Stimulated activated CD8-positive, alpha-beta memory T cell treated with anti-CD3 and anti-CD28 coated beads, Interleukin-12 subunit alpha, Interleukin-12 subunit beta, amount 100 ng/mL, for 1 hour (primary cell): ENCODE measurements at places on chromosomes 13 and 19.
A peak's percentile ranks its signal among the peaks of the same experiment; 100 is the strongest.

GRCh38 chr19:17123041-17123440 is 47.5 kb downstream of the MYO9B start:
- no peak for DNase-seq

DNA sequence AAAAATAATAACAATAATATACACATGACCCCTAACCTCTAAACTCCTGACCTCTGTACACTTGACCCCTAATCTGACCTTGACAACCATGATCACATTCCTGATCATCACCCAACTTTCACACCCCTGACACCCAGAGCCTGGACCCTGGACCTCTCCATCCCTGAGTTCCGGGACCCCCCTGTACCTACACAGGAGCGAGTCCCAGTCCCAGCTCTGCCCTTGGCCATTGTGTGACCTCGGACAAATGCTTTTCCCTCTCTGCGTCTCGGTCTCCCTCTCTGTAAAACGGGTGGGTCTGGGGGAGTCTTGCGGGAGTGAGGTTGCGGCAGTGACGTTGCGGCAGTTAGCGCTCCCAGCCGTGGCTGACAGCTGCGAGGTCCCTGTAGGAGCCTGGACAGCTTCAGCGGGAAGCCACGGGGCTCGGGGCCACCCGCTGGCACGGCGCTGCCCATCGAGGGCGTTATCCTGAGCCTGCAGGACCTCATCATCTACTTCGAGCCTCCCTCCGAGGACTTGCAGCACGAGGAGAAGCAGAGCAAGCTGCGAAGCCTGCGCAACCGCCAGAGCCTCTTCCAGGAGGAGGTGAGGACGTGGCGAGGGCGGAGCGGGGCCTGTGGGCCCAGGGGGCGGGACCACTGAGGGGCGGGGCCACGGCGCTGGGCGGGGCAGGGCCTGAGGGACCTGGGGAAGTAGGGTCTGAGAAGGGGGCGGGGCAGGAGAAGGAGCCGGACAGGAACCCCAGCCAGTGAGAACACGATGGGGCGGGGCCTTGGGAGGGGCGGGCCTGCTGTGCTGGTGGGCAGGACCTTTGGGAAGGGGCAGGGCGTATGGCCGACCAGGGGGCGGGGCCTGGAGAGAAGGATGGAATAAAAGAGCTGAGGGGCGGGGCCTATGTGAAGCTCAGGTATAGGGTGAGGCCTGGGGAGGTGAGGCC is 19.2 kb downstream of the RYR1 start:
- DNase-seq, result no peak

- no peak for DNase-seq
Measured at GRCh38 chr13:31101472-31102170, 60.1 kb downstream of the HSPH1 start.

DNA sequence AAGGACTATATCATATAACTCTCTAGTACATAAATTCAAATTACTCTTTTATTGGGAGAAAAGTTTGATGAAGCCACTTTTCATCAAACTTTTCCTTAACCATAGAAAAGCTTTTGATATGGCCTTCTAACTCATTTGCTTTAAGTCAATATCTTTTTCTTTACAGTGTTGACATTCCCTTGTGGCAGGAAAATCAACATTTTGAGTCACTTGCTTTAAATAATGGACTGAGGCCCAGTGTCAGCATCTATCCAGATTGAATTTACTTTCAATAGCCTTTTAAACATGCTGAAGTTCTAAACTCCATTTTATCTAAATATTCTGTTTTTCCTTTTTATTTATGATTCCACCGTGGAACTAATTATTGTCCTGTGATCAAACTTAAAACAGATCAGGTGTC is 62.7 kb downstream of the PCDH9 start:
- no peak for DNase-seq

- DNase-seq, result no peak
Measured at GRCh38 chr19:58166708-58167280, 16.1 kb upstream of the ZNF274 start.

- DNase-seq, result no peak
Measured at GRCh38 chr19:55650602-55651230, 2.7 kb downstream of the CCDC106 start.

GRCh38 chr19:43660301-43660970 is 9.5 kb downstream of the PLAUR start:
- no peak for DNase-seq

- DNase-seq, result no peak
Measured at GRCh38 chr13:98313023-98313921, 136.2 kb upstream of the RNF113B start.

DNA sequence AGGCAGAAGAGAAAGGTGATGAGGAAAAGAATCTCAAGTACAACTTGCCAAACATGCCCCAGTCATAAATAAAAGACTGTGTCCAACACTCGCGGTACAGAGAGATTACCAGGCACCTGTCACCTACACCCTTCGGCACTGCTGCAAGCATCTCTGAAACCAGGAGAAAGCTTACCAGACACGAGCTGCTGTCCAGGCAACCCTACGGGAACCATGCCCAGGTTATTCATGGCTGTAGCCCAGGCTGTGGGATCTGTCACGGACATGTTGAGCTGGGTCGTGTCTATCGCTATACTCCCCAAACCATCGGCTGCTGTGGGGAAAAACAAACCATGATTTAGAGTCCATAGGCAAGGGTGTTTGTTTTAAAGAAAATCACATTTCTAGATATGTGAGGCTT is 375.0 kb downstream of the ENOX1 start:
- no peak for DNase-seq

- DNase-seq, result no peak
Measured at GRCh38 chr13:79479882-79480281, 1.1 kb upstream of the NDFIP2 start.

- DNase-seq, result no peak
Measured at GRCh38 chr13:41615528-41615855, 158.1 kb downstream of the RGCC start.

- DNase-seq, result no peak
Measured at GRCh38 chr13:42924344-42924743, 67.7 kb downstream of the EPSTI1 start.

GRCh38 chr19:46601318-46602224 is at the start of gene CALM3:
CALM3 (plus strand) TSS chr19:46601330; CDS start chr19:46601435, 105 bp downstream.
- DNase-seq, result no peak

DNA sequence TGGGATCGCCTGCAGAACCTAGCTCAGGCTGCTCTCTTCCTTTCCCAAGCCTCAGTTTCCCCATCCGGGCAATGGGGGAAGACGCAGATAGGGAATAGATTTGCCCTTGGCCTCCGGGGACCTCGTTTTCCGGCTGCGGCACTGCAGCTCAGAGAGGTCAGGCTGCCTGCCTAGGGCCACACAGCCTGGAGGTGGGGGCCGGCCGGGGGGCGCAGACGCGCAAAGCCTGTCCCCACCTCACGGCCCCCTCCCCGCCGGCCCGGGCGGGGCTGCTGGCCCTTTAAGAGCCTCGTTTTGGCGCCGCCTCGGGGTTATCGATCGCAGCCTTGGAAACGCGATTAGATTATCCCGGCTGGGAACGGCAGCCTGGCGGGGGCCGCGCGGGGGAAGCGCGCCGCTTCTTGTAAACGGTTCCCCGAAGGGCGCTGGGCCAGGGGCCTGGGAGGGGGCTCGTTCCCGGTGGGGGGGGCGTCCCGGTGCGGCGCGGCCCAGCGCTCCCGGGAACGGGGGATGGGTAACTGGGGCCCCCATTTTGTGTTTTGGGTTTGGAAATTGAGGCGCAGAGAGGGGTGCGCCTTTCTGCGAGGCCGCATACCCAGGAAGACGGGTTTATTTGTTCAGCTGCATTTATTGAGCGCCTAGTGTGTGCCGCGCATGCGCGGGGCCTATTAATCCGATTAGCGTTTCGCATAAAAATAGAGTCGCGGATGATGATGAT is 23.4 kb upstream of the TCF3 start:
- DNase-seq, result no peak

GRCh38 chr13:42623916-42624315 is 50.0 kb downstream of the TNFSF11 start:
- no peak for DNase-seq

GRCh38 chr13:49693191-49693733 is 2.0 kb upstream of the EBPL start:
- DNase-seq, result no peak

- DNase-seq, result no peak
Measured at GRCh38 chr19:45164577-45165335, 4.0 kb upstream of the NKPD1 start.

DNA sequence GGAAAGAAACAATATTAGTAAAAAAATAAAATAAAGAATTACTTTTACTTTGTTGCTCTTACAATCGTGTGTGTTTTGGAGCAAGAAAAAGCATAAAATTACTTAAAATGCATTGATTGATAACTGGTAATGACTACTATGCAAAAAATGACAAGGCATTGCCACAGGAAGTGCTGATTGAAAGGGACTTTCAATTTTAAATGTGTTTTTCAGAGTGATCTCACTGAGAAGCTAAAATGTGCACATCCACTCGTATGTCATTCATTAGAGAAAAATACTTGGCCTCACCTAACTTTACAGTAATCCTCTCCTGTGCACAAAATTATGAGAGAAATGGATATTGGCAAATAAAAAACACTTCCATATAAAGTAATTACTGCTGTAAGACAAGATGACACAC is 934.9 kb downstream of the SLITRK6 start:
- no peak for DNase-seq

DNA sequence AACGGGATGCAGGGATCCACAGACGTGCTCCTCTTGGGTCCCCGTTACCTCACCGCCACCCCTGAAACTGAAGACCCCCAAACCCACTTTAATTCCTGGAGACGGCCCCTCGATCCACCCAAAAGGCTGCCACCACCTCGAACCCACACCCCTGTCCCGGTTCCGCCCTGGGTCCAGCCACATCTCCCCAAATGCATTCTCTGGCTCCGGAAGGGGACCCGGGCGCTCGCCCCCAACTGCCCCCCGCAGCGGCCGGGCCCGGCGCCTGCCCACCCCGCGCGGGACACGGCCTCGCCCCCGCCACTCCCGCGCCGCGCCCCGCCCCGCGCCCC is 219 bp upstream of the FSTL3 start:
- no peak for DNase-seq

DNA sequence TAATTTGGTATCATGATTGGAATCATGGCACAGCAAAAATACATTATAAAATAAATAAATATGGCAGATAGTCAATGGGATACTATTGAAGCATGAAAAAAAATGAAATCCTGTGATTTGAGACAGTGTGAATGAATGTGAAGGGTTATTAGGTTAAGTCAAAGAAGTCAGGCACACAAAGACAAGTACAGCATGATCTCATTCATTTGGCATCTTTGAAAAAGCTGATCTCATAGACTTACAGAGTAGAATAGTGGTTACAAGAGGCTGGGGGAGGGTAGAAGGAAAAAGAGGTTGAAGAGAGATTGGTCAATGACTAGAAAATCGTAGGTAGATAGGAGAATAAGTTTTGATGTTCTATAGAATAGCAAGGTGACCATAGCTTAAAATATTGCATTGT is 295.1 kb upstream of the SLITRK5 start:
- DNase-seq, result no peak

DNA sequence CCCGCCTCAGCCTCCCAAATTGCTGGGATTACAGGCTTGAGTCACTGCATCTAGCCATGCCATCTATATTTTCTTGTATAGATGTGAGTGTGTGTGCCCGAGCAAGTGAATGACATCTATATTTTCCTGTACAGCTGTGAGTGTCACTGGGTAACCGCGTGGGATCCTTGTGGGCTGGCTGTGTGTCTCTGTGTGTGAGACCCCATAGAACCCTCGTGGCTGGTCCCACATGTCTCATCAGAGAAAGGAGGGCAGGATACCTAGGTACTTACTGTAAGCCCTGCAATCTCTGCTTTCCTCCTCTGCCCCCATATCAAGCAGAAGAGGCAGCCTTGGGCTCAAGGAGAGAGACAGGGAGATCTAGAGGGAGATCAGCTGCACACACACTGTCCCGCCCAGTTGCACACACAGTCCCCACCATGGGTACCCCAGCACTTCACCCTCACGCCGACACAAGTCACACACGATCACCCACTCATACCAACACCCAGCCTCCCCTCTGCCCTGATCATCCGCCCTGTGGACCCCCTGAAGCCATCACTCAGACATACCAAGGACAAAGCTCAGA is 655 bp downstream of the DENND1C start:
- no peak for DNase-seq

DNA sequence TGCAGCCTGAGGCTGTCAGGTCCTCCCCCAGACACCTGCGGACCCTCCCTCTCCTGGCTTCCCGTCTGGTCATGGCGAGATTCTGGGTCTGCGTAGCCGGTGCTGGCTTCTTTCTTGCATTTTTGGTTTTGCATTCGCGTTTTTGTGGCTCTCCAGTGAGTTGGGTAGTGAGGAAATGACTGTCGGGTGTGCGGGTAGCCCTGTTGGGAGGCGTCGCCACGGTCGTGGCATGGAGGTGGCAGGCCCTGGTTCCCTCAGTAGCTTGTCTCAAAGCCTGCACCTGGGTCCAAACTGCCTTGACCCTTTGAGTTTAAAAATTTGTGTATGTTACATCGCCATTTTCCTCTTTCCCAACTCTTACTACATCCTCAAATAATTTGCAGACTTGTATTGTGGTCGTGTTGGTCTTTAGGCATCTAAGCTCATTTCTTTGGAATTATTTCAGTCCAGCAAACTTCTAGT is 344 bp downstream of the NHLRC3 start:
- peak; percentile 14 for DNase-seq

DNA sequence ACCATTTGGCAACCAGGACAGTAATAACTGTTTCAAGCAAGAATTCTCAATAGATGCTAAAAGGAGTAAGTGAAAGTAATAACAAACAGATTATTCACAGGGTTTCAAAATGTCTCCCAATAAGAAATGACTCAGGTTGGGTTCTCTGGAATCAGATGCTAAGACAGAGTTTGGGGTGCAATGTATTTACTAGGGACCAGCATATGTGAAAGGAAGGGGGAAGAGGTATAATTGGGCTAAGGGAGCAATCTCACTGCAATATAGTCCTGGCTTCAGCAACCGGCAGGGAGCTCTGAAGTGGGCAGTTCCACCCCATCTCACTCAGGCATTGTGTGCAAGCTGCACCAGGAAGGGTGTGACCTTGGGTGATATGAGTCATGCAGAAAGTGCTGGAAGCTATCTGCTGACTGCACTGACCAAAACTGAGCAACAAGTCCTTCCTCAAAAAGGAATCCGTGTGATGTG is 23.4 kb downstream of the ZDHHC20 start:
- DNase-seq, result peak; percentile 27

GRCh38 chr13:37715606-37716015 is 117.0 kb upstream of the POSTN start:
- DNase-seq, result no peak

DNA sequence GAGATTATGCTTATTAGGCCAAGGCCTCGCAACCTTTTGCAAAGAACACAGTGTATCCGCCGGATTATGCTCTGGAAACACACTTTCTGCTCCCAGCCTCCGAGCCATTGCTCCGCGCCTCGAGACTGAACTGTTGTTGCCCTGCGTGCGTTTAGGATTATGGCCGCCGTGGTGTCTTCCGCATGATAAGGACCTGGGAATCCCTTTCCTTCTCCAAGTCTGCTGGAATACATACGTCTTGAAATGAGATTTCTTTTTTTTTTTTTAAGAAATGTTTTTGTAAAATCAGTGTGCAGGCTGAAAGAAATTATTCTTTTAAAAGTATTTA is 89.8 kb upstream of the SOX1 start:
- no peak for DNase-seq
